MCF 10A (cell line): ENCODE measurements at places on chromosomes 11 and 22. TPM values are rescaled to one million over a fixed set of nuclear protein-coding genes. Genes with fewer than 3 reads are reported as not detected.

The PACSIN2 gene
- 66.5 and 67.3 TPM in 2 replicates for total RNA-seq

The PRG3 gene
- total RNA-seq = not detected in 2 replicates

The DUSP18 gene
- 5.6 and 6.5 TPM in 2 replicates for total RNA-seq

GRCh38 chr11:28107191-28107749, 686 bp downstream of the KIF18A start:
- no peaks in the 10 kb centered on the region for H3K36me3 ChIP-seq
- peaks cover 55% of the 10 kb centered on the region for H3K4me1 ChIP-seq
- H3K27ac ChIP-seq = peak overlapping the region; percentile 100
- peak overlapping the region; percentile 98 for H3K4me3 ChIP-seq
- DNase-seq = no peak

DNA sequence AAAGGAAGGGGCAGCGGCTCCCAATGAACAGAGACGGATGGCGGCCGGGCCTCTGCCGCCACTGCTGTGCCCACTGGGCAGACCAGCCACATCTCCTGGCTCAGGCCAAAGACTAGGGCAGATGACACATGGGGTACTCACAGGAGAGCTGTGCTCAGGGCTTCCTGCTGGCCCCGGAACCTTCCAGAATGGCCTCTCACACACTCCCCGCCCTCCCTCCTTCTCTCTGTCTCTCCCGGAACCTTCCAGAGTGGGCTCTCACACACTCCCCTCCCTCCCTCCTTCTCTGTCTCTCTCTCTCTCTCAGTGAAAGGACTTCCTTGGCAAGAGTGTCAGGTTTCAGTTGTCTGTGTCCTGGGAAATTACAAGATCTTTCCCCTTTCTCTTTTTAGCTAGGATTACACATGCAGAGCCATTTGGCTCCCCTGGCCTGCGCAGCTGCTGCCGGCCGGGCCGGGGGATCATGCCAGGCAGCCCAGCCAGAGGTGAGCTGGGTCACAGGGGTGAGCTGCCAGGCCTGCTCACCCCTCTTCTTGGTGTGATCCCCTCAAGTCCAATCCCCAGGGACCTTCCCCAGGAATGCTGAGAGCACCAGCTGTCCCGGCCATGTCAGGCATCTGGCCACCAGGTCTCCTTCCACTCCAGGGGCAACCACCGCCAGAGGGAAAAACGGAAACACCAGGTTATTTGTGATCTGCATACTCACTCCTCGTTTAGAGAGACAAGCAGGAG, 45.3 kb upstream of the ADA2 start:
- H3K27me3 ChIP-seq = no peaks in the 10 kb centered on the region
- no peaks in the 10 kb centered on the region for H3K4me1 ChIP-seq
- no peak for DNase-seq
- H3K36me3 ChIP-seq = no peaks in the 10 kb centered on the region
- H3K27ac ChIP-seq = no peak overlapping the region
- H3K4me3 ChIP-seq = no peak overlapping the region

DNA sequence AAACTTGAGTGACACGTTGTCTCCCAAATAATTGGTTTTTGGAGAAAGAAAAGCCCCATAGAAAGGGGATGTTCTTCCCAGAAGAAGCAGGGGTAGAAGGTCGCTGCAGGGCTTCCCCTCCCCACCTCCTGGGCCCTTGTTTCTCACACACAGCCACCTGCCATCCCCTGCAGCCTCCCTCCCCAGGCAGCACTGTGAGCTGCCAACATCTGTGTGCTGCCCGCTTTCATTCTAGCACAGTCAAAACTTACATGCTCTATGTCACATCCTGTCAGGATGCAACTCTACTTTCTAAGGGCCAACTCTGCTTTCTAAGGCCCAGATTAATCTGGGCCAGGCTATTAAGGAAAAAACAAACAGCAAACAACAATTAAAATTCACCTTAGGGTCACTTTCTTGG, 309.4 kb upstream of the ZC3H12C start:
- H3K27me3 ChIP-seq = no peaks in the 10 kb centered on the region
- H3K4me1 ChIP-seq = no peaks in the 10 kb centered on the region
- H3K36me3 ChIP-seq = no peaks in the 10 kb centered on the region
- H3K27ac ChIP-seq = no peak overlapping the region
- DNase-seq = no peak

The OR5M3 gene
- not detected in 2 replicates for total RNA-seq

The CRYBB2 gene
- 0.52 and 0.68 TPM in 2 replicates for total RNA-seq

GRCh38 chr22:21713428-21714058, 22.1 kb downstream of the YPEL1 start:
- no peak for DNase-seq
- no peak overlapping the region for H3K4me3 ChIP-seq
- no peaks in the 10 kb centered on the region for H3K36me3 ChIP-seq
- H3K27ac ChIP-seq = no peak overlapping the region
- H3K4me1 ChIP-seq = peaks cover 26% of the 10 kb centered on the region
- H3K27me3 ChIP-seq = no peaks in the 10 kb centered on the region

The LTBP3 gene
- 10.6 and 11.0 TPM in 2 replicates for total RNA-seq

- DNase-seq = no peak
- no peak overlapping the region for H3K4me3 ChIP-seq
- H3K36me3 ChIP-seq = no peaks in the 10 kb centered on the region
- no peak overlapping the region for H3K27ac ChIP-seq
- peaks cover 36% of the 10 kb centered on the region for H3K27me3 ChIP-seq
Observed at GRCh38 chr11:44880511-44880910, 70.2 kb downstream of the TP53I11 start.

DNA sequence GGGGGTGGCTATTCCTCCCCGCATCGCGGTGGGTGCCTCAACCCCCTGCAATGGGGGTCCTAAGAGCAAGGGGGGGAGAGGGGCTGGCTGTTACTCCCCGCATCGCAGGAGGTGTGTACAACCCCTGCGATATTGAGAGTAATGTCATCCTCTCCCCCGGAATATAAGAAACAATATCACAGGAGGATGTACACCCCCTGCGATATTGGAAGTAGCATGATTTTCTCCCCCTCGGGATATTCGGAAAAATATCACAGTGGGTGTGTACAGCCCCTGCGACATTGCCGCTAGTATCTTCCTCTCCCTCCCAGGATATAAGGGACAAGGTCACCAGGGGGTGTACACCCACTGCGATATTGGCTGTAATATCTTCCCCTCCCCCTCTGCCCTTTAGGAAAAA, 22.5 kb upstream of the APOL5 start:
- no peaks in the 10 kb centered on the region for H3K36me3 ChIP-seq
- no peak overlapping the region for H3K27ac ChIP-seq
- no peaks in the 10 kb centered on the region for H3K4me1 ChIP-seq

The SLC25A17 gene
- total RNA-seq = 21.1 and 22.3 TPM in 2 replicates

GRCh38 chr22:21612858-21613257, 17.0 kb downstream of the YDJC start:
- no peaks in the 10 kb centered on the region for H3K4me1 ChIP-seq
- H3K36me3 ChIP-seq = peaks cover 78% of the 10 kb centered on the region
- no peak overlapping the region for H3K27ac ChIP-seq
- no peak for DNase-seq
- no peak overlapping the region for H3K4me3 ChIP-seq
- no peaks in the 10 kb centered on the region for H3K27me3 ChIP-seq

DNA sequence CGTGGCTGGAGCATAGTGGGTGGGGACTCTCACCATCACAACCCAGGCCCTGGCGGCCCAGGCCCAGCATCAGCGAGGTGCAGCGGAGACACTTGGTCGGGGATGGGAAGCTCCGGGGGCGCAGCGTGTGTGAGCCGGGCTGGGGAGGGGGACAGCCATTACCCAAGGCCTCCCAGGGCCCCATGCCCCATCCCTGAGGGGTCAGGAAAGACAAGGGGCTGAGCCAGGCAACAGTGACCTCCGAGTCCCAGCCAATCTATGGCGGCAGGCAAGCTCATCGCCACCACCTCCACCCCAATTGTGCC, 11.3 kb downstream of the CDC42BPG start:
- H3K36me3 ChIP-seq = peaks cover 18% of the 10 kb centered on the region
- DNase-seq = no peak
- H3K27me3 ChIP-seq = no peaks in the 10 kb centered on the region
- H3K4me1 ChIP-seq = peaks cover 10% of the 10 kb centered on the region

The SYT9 gene
- total RNA-seq = not detected in 2 replicates

GRCh38 chr11:16669799-16670415, 68.5 kb upstream of the C11orf58 start:
- H3K36me3 ChIP-seq = peaks cover 6% of the 10 kb centered on the region
- peaks cover 11% of the 10 kb centered on the region for H3K4me1 ChIP-seq
- DNase-seq = peak; percentile 66
- no peak overlapping the region for H3K4me3 ChIP-seq
- H3K27me3 ChIP-seq = no peaks in the 10 kb centered on the region
